Tibial artery (tissue), 4 donors: ENCODE measurements at places on chromosomes 4 and X.

DNA sequence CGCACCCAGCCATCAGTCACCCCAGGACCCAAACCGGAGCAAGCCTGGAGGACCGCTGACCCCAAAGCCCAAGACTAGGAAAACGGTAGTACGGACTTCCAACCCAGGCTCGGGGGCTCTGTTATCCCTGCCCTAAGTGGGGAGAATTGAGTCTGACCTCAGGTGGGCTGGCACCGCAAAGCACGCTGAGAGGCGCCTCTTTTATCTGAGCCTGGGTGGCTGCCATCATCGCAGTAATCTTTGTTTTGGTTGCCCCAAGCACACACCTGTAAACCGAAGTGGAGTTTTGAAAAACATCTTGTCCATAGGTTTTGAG lies 894 bp upstream of the SH3RF1 start:
- DNase-seq = no peak

GRCh38 chr4:78566834-78567499 lies 15.4 kb downstream of the ANXA3 start:
- DNase-seq = no peak

DNA sequence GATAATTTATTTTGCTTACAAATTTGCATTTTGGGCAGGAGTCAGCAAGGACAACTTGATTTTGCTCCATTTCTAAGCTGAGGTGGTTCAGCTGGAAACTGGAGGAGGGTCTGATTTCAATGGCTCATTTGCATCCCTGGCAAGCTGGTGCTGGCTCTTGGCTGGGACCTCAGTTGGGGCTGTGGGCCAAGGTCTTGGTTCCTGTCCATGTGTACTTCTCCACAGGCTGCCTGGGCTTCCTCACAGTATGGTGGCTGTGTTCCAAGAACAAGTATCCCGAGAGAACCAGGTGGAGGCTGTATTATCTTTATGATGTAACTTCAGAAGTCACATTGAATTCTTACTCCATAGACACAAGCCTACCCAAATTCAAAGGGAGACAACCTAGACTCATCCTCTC lies 77.0 kb upstream of the STX18 start:
- no peak for DNase-seq

- DNase-seq = no peak
Observed at GRCh38 chr4:124278477-124278876, 434.1 kb downstream of the ANKRD50 start.

- DNase-seq = no peak
Observed at GRCh38 chr4:141576585-141577110, 59.7 kb upstream of the IL15 start.

- DNase-seq = no peak
Observed at GRCh38 chr4:78742300-78742699, 33.9 kb upstream of the BMP2K start.

DNA sequence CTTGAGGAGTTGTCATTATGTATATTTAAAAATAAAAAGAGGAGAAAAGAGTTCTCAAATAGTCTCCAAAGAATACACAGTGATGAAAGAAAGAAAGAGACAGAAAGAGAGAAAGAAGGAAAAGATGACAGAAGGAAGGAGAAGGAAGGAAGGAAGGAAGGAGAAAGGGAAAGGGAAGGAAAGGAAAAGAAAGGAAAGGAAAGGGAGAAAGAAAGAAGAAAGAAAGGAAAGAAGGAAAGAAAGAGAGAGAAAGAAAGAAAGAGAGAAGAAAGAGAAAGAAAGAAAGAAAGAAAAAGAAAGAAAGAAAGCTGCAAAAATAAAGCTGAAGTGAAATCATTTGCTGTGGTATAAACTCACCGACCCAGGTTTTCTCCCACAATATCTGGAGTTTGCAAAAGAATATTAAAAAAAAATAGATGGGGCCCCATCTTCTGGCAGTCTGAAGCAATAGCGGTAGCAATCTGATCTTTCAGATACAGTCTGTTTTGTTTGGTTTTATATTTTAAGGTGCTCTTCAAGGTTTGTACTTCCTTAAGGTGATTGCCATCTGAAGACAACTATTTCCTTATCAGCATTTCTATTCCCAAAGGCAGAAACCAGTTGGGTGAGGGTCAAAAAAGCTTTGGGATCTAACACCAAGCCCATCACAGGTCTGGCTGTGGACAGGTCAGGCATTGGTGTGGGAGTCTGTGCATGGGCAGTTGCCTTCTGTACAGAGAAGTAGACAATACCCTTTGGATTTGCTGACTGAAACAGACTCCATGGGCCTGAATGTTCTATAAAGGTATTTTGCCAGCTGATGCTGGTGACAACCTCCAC lies 160.4 kb downstream of the CPEB2 start:
- no peak for DNase-seq

DNA sequence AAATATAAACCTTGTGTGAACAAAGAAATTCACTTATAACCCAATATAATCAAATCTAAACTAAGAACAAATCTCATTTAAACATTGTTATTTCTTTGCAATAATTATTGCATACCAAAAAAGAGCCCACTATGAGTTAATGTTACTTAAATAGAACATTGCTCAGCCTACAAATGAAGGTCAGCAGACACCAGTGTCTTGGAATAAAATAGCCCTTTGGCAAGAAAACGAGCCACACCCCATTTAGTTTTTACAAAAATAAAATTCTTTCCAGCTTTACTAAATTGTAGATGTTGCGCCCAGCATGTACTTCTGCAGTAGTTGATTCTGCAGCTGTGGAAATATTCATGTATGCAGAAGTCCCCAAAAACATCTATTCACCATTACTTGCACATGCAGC lies 12.2 kb downstream of the PLS3 start:
- no peak for DNase-seq

- DNase-seq = no peak
Observed at GRCh38 chr4:121139533-121140222, 24.4 kb downstream of the TNIP3 start.

DNA sequence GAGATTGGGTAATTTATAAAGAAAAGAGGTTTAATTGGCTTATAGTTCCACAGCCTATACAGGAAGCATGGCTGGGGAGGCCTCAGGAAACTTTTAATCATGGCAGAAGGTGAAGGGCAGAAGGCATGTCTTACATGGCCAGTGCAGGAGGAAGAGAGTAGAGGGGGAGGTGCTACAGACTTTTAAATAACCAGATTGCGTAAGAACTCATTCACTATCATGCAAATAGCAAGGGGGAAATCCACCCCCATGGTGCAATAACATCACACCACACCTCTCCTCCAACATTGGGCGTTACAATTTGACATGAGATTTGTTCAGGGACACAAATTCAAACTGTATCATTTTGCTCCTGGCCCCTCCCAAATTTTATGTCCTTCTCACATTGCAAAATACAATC lies 353.8 kb upstream of the PABPC5 start:
- DNase-seq = no peak

DNA sequence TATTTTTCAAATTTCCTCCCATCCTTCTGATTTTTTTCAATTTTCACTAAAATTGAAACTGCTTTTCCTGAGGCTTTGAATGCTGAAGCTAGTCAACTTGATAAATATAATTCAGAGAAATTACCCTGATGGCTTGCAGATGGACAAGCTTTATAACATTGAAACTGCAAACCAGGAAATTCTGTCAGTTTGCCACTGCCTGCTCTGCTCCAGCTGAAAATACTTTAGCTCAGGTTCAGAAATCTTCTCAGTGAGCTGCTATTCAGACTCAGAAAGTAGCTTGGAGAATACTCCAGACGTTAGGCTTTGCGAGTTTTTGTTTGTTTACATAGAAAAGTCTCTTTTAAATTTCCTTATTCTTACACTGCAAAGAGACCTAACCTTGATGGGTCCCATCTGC lies 1574.7 kb downstream of the STIM2 start:
- DNase-seq = no peak

DNA sequence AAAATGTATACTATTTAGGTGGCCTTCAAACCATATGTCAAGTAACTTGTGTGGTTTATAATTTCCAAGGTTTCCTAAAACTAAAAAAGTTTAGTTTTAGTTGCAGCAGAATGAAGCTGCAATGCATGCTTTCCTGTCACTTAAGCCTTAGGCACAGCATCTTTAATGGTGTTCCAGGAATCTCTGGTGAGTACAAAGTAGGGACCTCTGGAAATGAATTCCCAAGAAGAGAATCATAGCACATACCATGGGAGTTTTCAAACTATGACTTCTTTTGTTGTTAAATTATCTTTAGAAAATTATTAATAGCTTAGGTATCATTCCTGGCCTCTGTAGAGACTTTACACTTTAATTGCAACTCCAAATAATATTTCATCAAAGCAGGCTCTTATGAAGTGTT lies 1005.9 kb upstream of the PABPC4L start:
- no peak for DNase-seq

GRCh38 chr4:70936200-70936787 lies 34.1 kb downstream of the MOB1B start:
- DNase-seq = no peak

- no peak for DNase-seq
Observed at GRCh38 chrX:81229229-81229628, 27.3 kb downstream of the SH3BGRL start.

DNA sequence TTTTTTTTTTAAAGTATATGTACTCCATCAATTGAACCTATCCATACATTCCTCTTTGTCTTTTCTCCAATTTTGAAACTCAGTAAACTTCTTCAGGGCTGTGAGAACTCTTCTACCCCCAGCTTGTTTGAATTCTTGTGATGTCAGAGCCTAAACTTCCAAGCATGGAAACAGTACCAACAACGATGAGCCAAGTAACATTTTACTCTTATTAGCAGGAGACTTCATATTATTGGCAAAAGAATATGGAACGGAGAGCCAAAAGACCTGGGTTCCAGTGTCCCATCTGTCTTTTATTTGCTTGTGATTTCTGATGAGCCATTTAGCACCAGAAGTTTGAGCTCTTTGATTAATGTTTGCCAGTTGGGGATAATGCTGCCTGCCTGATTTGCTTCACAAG lies 5.3 kb downstream of the DIAPH2 start:
- DNase-seq = no peak

DNA sequence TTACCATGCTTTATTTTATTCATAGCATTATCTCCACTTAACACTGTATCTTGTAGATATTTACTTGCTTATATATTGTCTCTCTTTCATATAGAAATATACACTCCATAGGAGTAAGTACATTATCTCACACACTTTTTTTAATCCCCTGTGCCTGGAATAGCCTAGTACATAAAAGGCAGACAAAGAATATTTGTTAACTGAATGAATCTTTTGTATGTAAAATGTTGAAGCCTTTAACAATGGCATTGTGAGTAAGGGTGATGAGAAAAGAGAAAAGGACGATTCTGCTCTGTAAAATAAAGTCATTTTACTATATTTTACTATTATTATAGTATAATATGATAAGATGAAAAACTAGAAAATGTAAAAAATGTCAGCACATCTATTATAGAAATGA lies 97.7 kb upstream of the PDHA2 start:
- DNase-seq = no peak

- DNase-seq = no peak
Observed at GRCh38 chr4:108829966-108830492, 67.2 kb upstream of the ETNPPL start.

DNA sequence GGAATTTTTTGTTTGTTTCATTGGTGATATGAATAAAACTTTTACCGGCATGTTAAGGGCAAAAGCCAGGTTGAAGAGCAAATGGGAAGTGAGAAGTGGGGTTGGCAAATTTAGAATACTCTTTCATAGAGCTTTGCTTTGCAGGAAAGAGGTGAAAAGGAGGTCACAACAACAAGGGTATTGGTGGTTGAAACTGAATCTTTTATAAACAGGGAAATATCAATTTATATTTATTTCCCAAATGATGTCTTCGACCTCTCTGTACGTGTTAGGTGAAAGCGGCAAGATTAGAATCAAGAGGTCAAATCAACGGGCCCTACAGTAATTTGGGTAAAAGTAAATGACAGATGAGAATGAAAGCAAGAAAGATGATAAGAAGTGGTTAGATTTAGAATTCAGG lies 3.4 kb downstream of the SMR3A start:
- no peak for DNase-seq

GRCh38 chrX:107755721-107756120 lies 19.9 kb downstream of the TSC22D3 start:
- DNase-seq = no peak

GRCh38 chrX:13888284-13888683 lies 71.4 kb upstream of the GPM6B start:
- no peak for DNase-seq

- DNase-seq = peak; percentile 46
Observed at GRCh38 chr4:124711471-124712371, 811 bp downstream of the ANKRD50 start.

GRCh38 chr4:155709918-155710317 lies 43.3 kb downstream of the GUCY1A1 start:
- DNase-seq = no peak

- DNase-seq = no peak
Observed at GRCh38 chr4:110586131-110586850, 36.6 kb downstream of the PITX2 start.

DNA sequence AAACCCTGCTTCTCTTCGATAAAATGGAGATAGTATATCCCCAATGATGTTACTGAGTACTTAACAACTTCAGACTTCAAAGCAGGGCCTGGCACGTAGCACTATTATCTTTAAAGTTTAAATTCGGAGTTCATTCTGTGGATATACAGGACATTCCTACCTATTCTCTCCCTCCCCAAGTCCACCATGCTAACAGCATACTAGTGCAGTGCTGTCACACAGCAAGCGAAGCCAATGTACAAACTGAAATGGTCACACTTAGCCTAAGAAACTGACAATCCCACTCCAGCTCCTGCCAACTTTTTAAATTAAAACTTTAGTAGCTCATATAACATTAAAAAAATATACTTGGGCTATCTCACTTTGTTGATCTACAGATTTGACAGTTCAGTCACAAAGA lies 1.2 kb upstream of the DNAJB14 start:
- DNase-seq = no peak

GRCh38 chr4:107512549-107512948 lies 207.5 kb downstream of the PAPSS1 start:
- no peak for DNase-seq

- DNase-seq = peak; percentile 52
Observed at GRCh38 chr4:2646396-2647149, 109.6 kb downstream of the TNIP2 start.

DNA sequence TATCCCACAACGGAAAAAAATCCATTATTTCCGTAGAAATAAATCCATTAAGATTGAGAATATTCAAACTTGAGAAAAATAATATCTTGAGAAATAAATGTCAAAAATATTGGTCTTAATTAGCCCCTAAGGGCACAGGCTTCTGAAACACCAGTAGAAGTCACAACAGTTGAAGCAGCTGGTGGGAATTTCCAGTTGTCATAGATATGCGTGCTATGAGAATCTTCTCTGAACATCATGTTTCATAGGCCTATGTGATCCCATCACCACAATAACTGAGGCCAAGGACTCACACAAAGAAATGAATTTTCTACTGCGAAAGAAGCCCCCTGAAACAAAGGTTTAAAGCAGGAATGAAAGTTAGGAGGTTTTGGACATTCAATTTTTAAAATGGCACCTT lies 292.0 kb downstream of the DTHD1 start:
- no peak for DNase-seq

DNA sequence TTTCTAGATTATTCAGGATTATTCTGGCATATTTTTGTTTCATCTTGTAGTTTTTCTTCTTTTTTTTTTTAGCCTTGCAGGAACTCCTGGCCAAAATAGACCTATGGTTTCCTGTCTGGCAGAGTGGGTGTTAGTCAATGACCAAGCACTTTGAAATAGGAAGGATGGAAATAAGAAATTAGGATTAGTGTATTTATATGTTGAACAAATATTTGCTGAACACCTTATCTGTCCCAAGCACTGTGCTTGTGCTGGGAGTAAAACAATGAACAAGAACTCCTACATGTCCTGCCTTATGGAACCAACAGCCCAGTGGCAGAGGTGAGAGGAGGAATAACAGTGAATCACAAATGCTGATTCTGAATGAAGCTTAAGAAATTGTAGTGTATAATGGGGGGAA lies 4.5 kb downstream of the MMRN1 start:
- no peak for DNase-seq

GRCh38 chr4:76293772-76294171 lies 12.8 kb upstream of the STBD1 start:
- peak; percentile 49 for DNase-seq
